ENCODE measurements at places on chromosomes 16 and 17. TPM values are rescaled to one million over a fixed set of nuclear protein-coding genes. Genes with fewer than 3 reads are reported as not detected.

The FOXL1 gene
- total RNA-seq = 2.1 TPM

The PRAC1 gene
- not detected for total RNA-seq

The PRSS36 gene
- 2.3 TPM for total RNA-seq

The TBC1D3E gene
- not detected for total RNA-seq

The SPN gene
- not detected for total RNA-seq

The ETV4 gene
- total RNA-seq = 1.9 TPM

The ATP1B2 gene
- total RNA-seq = 0.30 TPM

The KRT40 gene
- not detected for total RNA-seq

The FSCN2 gene
- total RNA-seq = 4.7 TPM

The MAF gene
- 8.0 TPM for total RNA-seq

The SLFN12L gene
- 0.05 TPM for total RNA-seq

The MILR1 gene
- 0.20 TPM for total RNA-seq

The TLCD3B gene
- not detected for total RNA-seq

The PABPN1L gene
- not detected for total RNA-seq

The ANKRD40 gene
- total RNA-seq = 36.3 TPM

GRCh38 chr17:1643293-1643998 lies 2.1 kb downstream of the SCARF1 start:
- no peak for DNase-seq

DNA sequence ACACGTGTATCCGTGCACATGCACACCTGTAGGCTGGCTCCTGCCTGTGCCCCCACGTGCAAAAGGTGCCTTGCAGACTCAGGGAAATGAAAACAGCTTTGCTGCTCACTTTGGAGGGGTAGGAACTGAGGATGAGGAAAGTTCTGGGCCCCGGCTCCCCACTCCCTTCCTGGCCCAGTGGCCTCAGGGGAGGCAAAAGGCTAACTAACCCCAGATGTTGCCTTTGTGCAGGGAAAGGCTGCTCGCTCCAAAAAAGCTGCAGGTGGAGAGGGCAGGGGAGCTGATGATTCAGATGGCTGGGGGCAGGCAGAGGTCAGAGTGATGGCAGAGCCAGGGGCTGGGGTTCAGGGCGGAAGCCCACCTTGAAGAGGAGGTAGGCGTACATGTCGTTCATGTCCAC lies 12.4 kb downstream of the PLCD3 start:
- no peak for DNase-seq

DNA sequence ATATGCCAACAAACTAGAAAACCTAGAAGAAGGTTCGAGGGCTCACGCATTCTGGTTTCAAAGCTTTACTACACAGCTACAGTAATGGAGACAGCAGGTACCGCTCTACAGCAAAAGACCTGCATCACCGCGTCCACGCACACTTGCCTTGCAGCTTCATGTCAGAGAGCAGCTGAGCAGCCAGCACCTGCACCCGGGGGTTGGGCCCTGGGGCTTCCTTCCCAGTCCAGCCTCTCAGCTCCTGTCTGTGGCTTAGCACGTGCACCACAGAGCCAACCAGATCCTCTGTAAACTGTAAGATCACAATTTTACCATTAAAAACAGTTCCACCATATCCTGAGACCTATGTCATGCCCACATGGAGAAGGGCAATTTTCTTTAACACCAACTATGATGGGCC lies 15.3 kb downstream of the MEAK7 start:
- no peak for DNase-seq

DNA sequence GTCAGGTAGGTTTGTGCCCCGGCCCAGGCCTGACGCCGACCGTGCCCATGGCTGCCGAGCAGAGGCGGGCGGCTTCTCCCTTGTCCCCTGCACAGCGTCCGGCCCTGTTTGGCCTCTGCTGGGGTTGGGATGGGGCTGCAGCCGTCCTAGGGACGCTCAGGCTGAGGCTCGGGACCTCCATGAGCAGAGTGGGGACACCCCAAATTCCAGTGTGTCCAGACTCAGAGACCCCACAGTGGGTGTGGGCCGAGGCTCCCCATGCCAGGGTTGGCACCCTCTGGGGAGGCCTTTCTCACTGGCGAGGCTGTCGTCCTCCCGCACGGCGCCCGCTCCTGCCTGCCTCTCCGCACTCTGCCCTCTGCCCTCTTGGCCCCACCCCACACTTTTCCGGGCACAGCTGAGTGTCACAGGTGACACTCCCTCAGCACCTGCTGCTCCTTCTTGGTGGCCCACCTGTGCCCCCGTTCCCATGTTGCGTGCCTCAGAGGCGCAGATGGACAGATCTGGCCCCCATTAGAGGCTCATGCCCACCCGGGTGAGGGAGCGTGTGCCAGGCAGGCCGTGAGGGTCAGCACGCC lies 16.1 kb downstream of the TRAF7 start:
- DNase-seq = no peak

GRCh38 chr17:10112962-10113361 lies 85.4 kb downstream of the GAS7 start:
- DNase-seq = no peak

GRCh38 chr17:16916557-16916920 lies 55.4 kb downstream of the TNFRSF13B start:
- DNase-seq = no peak

DNA sequence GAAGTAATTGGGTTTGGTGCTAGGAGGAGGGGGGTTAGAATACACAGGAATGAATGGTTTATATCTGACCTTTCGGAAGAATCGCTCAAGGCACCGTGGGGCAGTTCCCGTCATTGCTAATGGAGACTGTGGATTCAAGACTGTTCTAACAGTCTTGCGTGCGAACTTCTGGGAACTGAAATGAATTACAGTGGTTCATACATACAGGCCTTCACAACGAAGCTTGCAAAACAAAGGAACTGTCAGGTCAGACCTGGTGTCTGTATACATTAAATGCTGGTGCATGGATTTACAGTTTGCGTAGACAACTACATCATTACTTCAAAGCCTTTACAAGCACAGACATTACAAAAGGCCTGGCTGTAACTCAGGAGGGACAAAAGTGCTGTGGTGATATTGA lies 983.9 kb downstream of the CDH11 start:
- no peak for DNase-seq

DNA sequence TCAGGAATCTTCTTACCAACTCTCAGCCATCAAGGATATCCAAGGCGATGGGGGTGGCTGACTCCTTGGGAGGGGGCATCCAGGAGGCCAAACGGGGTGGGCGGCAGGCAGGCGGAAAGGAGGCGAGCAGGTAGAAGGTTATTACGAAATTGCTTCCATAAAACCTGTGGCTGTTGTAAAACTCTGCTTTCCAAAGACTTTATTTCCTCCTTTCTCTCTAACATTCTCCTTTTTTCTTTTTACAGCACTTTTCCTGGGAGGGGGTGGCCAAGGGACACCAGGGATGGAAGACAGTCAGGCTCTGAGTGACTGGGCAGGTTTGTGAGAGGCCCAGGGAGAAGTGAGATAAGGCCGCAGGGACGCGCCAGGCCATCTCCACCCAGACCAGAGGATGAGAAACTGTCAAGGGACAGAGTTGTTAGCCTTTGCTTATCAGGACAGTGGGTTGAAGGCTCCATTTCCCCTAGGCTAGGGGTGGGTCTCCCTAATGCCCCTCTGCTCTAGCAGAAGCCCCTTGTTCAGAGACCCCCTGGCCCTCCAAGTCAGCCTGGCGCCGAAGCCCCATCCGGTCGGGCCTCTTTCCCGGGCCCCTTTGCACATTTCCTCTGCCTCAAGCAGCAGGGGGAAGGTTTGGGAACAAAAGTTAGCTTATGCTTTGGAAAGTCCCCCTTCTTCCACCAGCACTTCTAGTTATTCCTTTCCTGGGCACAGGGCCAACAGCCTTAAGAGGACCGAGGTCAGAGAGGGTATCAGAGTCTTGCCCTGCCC lies 5.0 kb upstream of the HOXB9 start:
- DNase-seq = no peak

DNA sequence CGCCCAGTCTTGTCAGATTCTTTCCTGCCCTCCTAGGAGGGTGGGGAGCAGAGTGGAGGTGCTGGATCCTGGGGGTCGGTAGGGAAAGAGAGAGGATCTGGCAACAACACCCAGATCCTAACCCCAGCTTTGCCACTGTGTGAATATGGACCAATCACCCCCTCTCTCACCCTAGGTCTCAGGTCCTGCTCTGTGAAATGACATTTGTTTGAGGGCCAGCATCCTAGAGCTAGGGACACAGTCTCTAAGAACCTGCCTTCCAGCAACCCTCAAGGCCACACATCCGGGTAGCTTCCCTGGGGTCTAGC lies 28.4 kb upstream of the MAP3K14 start:
- DNase-seq = no peak

- DNase-seq = peak; percentile 19
Measured at GRCh38 chr17:75346906-75347305, 57.7 kb upstream of the SLC25A19 start.

GRCh38 chr16:11251525-11252481 lies 4.2 kb downstream of the SOCS1 start:
- no peak for DNase-seq

DNA sequence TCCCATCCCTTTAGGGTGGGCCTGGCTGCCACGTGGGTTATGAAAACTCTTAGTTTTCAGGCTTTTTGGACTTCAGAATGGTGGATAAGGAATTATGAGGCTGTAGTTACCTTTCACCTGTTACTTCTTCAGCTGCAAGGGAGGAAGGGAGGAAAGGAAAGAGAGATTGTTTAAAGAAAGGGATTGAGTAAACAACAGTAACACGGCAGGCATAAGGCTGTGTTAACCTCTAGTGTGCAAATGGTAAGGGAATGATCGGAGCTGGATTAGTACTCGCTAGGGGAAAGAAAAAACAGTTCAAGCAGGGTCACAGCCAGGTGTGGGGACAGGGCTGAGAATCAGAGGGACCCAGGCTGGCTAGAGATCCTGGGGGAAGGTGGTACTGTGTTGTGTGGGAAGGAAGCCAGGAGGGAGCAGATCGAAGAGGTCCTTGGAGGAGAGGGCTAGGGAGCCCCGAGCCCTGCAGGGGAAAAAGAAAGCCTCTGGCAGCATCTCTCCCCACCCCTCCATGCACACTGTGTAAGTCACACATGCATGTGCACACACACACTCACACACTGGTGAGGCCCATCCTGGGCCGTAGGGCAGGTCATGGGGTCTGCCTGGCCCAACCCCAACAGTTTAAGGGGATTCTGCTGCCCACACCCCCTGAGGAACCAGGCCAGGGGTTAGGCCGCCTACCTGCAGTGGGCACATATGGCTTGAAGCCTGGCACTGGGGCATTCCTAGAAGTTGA lies 49.7 kb downstream of the SNX20 start:
- no peak for DNase-seq

DNA sequence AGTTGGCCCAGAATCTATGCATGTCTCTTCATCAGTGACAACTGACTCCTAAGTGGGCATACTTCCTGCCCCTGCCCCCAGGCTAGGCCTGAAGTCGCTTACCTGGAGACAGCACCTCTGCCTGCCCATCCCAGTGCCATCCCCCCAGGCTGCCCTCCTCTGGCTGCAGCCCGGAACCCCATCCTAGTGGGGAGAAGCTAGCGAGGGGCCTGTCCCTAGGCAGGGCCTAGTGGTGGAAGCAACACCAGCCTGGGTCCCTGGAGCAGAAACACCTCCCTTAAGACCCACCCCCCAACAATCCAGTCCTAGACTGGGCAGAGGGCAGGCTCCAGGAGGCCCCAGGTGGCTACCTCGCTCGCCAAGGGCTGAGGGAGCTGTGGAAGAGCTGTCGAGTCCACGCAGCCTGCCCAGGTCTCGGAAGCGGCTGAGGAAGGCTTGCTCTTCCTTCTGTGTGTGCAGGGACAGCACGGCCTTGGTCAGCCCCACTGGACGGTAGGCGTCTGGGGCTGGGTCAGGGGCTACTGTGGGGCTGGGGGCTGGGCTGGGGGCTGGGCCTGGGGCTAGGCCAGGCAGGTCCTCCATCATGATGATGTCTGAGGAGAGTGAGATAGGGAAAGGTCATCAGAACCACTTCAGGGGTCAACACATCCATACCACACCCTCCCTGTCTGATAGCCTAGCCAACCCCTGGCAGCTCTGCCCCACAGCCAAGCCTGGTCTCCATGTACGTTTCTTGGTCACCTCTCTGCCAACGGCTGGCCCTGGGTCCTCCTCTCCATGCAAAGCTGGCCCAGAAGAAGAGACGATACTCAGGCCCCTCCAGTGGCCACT lies 7.6 kb downstream of the PER1 start:
- no peak for DNase-seq

GRCh38 chr17:29731589-29731929 lies 108.8 kb upstream of the CORO6 start:
- DNase-seq = no peak

- no peak for DNase-seq
Measured at GRCh38 chr16:14405611-14406537, 224.2 kb downstream of the PARN start.

DNA sequence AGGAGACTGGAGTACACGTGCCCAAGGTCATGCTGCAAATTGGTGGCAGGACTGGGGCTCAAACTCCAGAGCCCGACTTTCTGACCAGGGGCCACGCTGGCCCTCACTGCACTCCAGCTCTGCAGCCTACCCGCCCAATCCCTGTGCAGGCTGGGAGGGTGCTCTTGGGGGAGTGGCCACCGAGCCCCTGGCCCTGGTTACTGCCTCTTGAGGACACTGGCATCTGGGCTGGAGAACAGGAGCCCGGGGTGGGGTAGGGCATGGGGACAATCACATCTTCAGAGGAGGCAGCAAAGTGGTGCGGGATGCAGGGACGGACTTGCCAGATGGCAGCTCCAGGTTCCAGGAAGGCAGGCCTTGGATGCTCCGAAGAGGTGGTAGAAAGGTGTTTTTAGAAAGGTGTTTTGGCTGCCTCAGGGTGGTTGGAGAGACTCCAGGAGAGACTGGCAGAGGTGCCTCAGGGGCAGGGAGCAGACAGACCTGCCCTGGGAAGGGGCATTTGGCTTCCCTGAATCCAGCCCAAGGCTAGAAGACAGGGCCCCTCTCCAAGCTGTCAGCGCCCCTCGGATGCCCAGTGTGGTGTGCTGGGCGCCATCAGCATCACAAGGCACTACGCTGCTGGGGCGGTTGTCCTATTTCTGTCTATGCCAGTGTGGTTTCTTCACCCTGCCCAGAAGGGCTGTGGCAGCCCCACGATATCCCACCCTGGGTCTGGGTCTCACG lies 220.6 kb downstream of the NTN1 start:
- DNase-seq = no peak

GRCh38 chr17:83156408-83156807 lies 77.0 kb downstream of the METRNL start:
- DNase-seq = no peak

DNA sequence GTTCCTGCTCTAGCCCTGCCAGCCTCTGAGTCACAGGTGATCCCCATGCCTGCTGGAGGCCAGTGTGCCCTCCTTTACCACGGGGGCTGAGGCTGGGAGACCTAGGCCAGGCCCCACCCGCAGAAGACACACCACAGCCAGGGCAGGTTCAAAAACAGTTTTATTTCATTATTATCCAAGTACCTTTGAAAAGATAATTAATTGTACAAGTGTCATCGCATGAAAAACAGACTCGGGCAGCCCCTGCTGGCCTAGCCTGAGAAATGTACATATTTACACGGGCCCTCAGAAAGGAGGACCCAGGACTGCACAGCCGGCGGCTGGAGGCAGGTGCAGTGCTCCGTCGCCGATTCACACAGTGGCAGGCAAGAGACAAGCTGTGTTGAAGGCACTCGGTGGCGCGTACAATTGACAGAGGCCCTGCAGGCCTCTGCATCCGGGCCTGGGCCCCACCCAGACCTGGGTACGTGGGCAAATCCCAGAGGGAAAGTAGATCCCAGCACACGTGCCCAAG lies 4.4 kb downstream of the PDIA2 start:
- no peak for DNase-seq

GRCh38 chr16:76265434-76266045 lies 11.7 kb upstream of the CNTNAP4 start:
- DNase-seq = no peak

- no peak for DNase-seq
Measured at GRCh38 chr17:48925991-48926342, 17.8 kb downstream of the UBE2Z start.
